ENCODE measurements at places on chromosomes 4 and X. TPM values are rescaled to one million over a fixed set of nuclear protein-coding genes. Genes with fewer than 3 reads are reported as not detected.

DNA sequence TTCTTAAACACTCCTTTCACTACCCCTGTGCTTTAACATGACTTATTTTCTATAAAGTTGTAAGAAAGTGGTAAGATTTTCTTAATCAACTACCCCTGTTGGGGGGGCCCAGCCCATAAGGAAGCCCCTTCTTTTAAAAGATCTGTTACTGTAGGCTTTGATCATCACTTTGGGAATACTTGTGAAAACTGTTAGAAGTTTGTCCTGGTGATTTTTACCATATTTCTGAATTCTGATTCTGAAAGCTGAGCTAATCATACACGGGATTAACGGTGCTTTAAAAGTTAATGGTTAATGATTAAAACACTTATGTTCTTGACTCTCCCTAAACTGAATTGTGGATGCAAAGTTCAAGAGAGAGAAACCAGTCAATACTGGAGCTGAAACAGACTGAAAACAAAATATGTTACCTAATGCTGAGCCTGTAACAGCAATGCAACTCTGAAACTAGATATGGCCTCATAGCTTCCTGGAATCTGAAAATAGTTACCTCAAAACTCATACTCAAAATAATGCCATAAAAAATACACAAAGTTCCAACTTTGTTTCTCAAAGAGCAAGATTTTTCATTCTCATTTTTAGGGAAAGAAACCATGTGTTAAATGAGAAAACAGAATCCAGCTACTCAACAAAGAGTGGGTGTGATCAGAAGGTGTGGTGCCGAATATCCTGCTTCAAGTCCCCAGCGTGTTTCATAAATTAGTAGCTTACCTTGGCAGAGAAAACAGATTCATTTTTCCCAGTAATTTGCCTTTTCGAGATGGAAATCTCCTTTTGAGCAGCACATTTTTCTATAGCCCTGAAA lies 31.6 kb downstream of the ADH7 start:
- peak overlapping the region; percentile 33 for H3K4me3 ChIP-seq
- no peaks in the 10 kb centered on the region for H3K36me3 ChIP-seq
- peaks cover 44% of the 10 kb centered on the region for H3K4me1 ChIP-seq
- peak overlapping the region; percentile 81 for H3K27ac ChIP-seq
- no peak for DNase-seq
- H3K27me3 ChIP-seq = peaks cover 4% of the 10 kb centered on the region

DNA sequence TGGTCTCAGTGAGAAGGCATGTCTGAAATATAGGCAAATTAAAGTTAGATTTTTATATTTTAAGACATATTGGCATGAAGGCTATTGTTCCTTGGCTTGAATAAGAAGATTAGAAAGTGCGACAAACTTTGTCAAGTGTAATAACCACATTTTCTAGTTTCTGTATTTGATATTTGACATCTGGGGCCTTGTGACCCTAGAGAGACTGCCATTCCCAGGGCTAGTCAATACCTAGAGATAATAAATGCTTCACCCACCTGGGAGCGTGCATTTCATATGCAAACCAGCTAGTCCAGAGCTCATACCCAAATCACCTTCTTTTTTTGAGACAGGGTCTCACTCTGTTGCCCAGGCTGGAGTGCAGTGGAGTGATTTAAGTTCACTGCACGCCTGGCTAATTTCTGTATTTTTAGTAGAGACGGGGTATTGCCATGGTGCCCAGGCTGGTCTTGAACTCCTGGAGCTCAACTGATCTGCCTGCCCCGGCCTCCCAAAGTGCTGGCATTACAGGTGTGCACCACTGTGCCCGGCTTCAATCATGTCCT lies 62.6 kb downstream of the COQ2 start:
- DNase-seq = no peak
- no peak overlapping the region for H3K4me3 ChIP-seq
- peaks cover 3% of the 10 kb centered on the region for H3K36me3 ChIP-seq

- no peak overlapping the region for H3K4me3 ChIP-seq
- H3K36me3 ChIP-seq = no peaks in the 10 kb centered on the region
- no peaks in the 10 kb centered on the region for H3K4me1 ChIP-seq
- H3K27ac ChIP-seq = no peak overlapping the region
Measured at GRCh38 chr4:37132351-37132974, 112.1 kb upstream of the NWD2 start.

DNA sequence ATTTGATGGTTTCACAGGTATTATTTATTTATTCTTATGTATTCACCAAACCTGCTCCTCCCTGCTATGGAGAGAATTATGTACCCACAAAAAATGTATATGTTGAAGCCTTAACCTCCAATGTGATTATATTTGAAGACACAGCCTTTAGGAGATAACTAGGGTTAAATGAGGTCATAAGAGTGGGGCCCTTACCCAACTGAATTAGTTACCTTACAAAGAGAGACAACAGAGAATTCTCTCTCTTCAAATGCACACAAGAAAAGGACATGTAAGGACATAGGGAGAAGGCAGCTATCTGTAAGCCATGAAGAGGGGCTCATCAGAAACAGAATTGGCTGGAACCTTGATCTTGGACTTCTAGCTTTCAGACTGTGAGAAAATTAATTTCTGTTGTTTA lies 44.0 kb downstream of the ZGRF1 start:
- no peak overlapping the region for H3K27ac ChIP-seq
- no peak overlapping the region for H3K4me3 ChIP-seq
- H3K27me3 ChIP-seq = no peaks in the 10 kb centered on the region
- no peak for DNase-seq
- H3K36me3 ChIP-seq = no peaks in the 10 kb centered on the region

DNA sequence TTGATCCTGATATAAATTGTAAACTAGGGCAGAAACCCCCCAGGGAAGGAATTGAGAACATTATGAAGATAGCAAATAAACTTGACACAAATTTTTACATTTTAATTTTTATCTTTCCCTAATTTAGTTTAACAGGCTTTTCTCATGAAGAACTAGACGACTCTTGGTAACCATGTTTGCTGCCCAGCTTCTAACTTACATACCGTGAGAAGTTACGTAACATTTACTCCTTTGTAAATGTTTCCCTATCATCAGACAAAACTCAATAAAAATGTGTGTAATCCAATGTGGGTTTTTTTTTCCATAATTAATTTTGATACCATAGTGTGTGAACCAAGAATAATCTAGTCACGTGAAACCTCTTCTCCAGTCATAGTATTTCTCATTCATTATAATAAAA lies 34.4 kb downstream of the OFD1 start:
- no peak overlapping the region for H3K27ac ChIP-seq
- no peaks in the 10 kb centered on the region for H3K4me1 ChIP-seq
- H3K4me3 ChIP-seq = no peak overlapping the region
- no peaks in the 10 kb centered on the region for H3K27me3 ChIP-seq

The RNF175 gene
- total RNA-seq = not detected

DNA sequence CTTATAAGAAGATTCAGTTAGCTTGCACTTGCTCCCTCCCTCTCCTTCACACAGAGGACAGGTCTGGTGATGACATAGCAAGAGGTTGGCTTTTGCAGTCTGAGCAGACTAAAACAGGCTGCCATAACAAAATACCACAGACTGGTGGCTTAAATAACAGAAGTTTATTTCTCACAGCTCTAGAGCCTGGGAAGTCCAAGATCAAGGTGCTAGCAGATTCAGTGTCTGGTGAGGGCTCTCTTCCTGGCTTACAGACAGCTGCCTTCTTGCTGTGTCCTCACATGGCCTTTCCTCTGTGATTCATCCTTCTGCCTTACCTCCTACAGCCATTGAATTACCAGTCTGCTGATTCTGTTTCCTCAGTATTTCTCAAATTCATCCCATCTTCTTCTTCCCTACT lies 13.1 kb downstream of the RP2 start:
- H3K36me3 ChIP-seq = peaks cover 12% of the 10 kb centered on the region
- no peaks in the 10 kb centered on the region for H3K27me3 ChIP-seq
- peak overlapping the region; percentile 38 for H3K4me3 ChIP-seq
- DNase-seq = peak; percentile 3
- peaks cover 14% of the 10 kb centered on the region for H3K4me1 ChIP-seq
- peak overlapping the region; percentile 43 for H3K27ac ChIP-seq

The GATA1 gene
- total RNA-seq = not detected

The FAM241A gene
- total RNA-seq = 0.74 TPM

- no peaks in the 10 kb centered on the region for H3K36me3 ChIP-seq
- H3K4me3 ChIP-seq = no peak overlapping the region
- no peaks in the 10 kb centered on the region for H3K4me1 ChIP-seq
- H3K27me3 ChIP-seq = no peaks in the 10 kb centered on the region
- DNase-seq = no peak
Measured at GRCh38 chr4:88949605-88950004, 107.4 kb downstream of the FAM13A start.
